ENCODE measurements at places on chromosomes 13 and 19.
A peak's percentile ranks its signal among the peaks of the same experiment; 100 is the strongest.

- no peak for DNase-seq
Observed at GRCh38 chr13:77423296-77423695, 96.4 kb upstream of the MYCBP2 start.

GRCh38 chr19:21483589-21484170, 21.7 kb upstream of the ZNF429 start:
- peak; percentile 51 for DNase-seq

GRCh38 chr13:98060282-98060681, 82.6 kb upstream of the FARP1 start:
- no peak for DNase-seq

- peak; percentile 75 for DNase-seq
Observed at GRCh38 chr19:16330368-16330801, 5.8 kb downstream of the KLF2 start.

DNA sequence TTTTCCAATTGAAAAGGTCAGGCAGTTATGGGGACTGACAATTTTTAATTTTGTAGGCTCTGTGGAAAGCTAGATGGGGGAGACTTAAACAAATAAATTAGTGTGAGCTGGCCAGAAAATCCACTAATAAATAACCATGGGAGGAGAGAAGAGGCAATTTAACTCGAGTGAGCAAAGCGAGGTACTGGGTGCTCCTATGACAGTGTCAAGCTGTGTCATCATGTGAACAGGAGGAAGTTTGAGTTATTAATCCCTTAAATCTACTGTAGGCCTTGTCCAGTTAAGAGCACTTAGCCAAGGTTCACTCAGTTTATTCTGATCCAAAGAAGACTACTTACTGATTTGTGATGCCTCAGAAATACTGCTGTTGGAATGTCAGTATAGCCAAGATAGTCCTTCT, 122.8 kb downstream of the OXGR1 start:
- no peak for DNase-seq

DNA sequence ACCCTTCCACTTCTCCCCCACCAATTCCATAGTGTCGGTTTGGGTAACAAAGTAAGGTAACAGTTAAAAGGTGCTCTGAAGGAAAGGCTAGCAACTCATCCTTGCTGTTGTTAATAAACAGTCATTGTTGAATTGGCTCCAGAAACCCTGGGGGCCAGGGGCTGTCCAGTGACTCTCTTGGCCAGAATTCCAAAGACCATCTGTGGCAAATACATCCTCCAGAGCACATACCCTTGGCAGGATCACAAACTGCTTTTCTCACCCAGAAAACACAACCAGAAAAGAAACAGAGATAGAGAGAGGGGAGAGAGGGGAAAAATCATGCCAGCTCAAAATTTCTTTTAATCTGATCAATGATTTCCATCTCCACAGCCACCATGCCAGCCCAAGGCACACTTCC, 22.1 kb downstream of the CACNA1A start:
- no peak for DNase-seq

DNA sequence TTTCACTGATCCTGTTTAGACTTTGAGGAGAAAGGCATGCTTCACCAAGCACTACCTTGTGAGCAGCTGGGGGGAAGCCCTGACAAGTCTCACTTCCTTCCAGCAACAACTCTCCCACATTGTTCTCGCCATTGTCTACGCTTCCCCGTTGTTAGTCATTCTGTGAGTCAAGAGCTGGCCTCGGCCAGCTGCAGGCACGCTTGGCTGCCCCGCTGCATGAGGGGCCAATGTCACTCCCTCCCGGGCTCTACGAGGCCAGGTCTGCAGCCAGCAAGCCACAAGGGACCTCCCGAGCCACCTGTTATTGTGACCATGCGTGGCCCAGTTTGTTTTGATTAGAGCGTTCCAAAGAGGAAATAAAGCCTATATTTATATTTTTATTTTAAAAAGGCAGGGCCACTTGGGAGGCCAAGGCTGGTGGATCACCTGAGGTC, 220.9 kb downstream of the FOXO1 start:
- no peak for DNase-seq

GRCh38 chr13:51643105-51643881, 59.0 kb downstream of the WDFY2 start:
- no peak for DNase-seq

DNA sequence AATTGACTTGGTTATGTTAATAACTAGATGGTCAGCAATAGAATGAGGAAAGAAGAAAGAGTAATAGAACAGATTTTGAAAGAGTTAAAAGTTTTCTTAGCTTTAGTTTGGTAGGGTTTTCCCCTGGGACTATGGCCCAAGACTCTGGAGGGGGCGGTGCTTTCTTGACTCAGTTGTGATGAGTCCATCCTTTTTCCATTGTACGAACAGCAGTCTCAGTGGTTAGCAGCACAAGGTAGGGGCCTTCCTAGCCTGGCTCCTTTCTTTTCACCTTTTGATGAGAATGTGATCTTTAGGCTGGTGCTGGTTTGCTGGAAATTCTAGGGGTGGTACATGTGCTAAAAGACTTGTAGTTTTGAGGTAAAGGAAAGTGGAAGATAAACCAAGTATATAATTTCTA, 38.8 kb downstream of the ZNF506 start:
- no peak for DNase-seq

DNA sequence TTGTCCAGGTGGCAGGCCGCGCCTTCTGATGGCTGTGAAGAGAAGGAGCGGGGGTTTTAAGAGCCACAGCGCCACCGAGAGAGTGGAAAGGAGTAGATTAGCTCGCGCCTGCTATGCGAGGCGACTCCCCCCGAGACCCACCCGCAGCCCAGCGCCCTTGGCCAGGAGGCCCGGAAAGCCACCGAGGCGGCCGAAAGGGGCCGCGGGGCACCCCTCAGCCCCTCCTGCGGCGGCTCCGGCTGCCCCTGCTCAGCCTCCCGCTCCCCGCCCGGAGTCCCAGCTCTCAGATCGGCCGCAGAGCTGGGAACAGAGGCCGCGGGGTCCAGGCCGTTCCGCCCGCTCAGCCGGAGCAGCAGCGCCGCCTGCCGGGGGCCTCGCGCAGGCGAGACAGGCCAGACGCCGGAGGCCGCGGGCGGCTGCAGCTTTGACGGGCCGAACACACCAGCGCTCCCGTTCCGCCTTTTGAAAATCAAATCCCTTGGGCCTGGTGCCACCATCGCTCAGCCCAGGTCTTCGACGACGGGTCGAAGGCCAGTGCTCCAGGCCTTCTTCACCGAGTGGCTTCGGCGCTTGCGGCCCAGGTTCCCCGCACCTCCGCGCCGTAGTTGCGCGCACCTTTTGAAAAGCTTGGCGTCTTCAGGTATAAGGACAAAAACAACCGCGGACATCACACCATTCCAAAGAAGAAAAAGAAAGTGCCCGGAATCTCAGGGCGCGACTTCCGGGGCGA, 15.3 kb downstream of the CDX2 start:
- DNase-seq = peak; percentile 56

DNA sequence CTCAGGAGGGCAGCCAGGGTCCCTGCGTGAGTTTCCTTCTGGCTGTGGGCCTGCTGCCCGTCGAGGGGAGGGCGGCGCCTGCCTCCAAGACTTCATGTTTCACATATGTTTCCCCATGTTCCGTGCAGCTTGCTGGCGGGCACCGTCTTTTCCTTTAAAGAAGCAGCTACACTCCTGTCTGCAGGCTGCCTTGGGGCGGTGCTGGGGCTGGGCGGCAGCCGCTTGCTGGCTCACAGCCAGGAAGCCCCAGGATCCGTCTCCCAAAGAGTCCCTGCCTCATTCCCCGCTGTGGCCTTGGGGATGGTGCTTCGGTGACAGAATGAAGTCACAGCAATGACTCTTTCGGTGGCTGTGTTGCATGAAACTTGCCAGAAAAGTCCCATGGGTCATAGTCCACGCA, 24.9 kb downstream of the PIAS4 start:
- no peak for DNase-seq

DNA sequence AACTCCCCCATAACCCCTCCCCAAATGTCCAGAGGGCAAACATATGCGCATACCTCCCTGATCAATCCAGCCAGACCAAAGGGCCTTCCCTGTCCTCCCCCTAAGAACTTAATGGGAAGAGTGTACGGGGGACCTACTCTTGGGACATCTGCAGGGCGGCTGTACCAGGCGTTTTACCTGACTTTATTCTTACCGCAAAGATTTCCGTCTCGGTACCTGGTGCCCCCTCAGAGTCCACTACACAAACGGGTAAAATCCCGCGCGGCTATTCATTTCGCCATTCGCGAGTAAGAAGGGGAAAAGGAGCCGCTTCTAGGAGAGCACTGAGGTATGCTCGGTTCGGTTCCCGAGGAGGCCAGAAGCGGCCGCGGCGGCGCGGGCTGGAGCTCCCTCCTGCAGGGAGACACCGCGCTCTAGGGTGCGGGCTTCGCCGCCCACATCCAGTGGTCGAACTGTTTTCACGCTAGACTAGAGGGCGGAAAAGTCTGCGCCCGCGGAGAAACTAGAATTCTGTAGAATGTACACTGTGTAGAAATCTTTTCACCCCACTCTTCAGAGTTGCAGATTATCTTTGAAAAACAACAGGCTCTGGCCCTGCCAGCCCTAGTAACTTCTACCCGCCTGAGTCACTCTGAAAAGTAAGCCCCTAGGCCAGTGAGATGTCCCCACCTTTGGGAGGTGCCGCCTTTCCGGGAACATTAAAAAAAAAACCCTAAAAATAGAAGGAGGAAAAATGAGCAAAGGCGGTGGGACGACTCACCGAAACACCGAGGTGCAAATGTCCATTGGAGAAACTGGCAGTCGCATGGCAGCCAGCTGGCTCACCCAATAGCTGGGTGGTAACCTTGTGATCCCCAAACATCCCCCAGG, 3.8 kb upstream of the TSHZ3 start:
- DNase-seq = no peak

DNA sequence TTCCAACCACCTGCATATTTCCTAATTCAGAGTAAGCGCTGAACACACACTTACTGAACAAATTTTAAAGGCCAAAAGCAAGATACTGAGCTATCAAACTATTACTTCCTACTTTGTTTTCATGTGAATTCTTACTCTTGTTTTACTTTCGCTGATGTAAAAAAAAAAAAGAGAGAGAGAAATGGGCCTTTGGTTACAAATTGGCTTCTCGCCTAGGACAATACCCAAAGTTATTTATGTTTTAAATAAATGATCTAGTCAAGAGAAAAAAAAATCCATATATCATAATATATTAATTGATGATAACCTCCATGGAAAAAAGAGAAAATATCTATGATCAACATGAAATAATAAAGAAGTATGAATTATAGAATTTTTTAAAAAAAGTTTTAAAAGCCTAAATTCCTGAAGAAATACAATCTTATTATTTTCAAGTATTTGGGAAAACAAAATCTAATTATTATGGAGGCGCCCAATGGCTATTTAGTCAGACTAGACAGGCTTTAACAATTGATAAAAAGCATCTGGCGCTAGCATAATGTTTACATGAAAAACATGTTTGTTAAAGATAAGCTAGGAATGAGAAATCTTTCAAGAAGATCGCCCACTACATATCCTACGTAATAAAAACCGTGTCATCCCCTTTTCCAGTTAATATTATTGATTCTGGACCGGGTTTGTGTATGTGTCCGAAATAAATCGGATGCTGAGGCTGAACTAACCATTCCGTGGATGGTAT, 9.0 kb downstream of the COL4A1 start:
- DNase-seq = no peak

- no peak for DNase-seq
Observed at GRCh38 chr13:76886005-76886291, 257 bp downstream of the KCTD12 start.

DNA sequence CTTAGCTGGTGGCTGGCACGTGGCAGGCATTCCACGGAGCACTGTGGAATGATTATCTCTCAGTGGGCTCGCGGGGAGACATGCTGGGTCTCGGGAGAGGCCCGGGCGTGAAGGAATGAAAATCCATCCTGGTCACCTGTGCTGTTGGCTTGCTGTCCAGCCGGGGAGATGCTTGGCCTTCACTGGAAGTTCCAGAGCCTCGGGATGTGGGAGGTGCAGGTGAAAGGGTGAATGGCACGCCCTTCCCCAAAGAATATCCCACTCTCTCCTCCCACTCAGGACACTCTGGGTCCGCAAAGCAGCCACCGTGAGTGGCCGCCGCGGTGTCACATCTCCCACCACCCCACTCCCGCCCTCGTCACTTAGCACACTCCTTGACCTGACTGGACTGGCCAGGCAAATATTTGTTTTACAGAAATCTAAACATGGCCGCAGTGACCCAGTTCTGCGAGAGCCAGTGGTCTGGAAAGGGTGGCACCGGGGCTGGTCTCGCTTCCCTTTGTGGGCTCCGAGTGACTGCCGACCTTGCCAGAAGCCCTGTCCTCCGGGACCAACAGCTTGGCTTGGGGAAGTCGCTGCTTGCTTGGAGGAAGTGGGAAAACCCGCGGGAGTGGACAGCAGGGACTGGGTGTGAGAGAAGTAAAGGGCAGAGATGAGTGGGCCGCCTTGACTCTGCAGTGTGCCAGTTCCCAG, 8.0 kb downstream of the DPP9 start:
- no peak for DNase-seq

- no peak for DNase-seq
Observed at GRCh38 chr13:53167561-53167960, 138.9 kb downstream of the OLFM4 start.

DNA sequence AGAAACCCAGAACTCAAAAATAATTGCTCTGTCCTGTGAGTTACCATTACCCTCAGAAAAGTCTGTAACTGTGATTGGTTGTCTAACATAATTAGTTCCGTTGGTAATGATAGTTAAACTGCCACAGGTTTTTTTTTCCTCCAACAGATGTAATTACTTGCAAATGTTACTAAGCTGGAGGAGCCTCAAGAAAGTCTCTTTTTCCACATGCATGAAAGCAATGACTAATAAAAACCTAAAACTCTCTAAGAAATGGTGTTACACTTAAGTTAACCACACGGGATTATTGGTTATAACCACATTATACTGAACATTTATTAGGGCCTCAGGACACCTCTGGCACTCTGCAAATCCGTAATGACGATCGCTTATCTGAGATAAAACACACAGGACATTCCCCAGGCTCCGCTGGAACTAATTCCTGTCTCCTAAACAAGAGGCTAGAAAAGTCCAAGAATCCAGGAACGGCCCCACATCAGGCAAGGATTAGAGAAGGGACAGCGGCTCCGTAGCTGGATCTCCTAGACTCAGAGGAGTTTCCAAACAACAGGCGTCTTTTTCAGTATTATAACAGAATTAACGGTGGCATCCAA, 753 bp downstream of the ZNF235 start:
- DNase-seq = no peak

GRCh38 chr19:17183271-17183761, 31.8 kb upstream of the USE1 start:
- DNase-seq = no peak
